ENCODE measurements at places on chromosomes 2 and 18.

DNA sequence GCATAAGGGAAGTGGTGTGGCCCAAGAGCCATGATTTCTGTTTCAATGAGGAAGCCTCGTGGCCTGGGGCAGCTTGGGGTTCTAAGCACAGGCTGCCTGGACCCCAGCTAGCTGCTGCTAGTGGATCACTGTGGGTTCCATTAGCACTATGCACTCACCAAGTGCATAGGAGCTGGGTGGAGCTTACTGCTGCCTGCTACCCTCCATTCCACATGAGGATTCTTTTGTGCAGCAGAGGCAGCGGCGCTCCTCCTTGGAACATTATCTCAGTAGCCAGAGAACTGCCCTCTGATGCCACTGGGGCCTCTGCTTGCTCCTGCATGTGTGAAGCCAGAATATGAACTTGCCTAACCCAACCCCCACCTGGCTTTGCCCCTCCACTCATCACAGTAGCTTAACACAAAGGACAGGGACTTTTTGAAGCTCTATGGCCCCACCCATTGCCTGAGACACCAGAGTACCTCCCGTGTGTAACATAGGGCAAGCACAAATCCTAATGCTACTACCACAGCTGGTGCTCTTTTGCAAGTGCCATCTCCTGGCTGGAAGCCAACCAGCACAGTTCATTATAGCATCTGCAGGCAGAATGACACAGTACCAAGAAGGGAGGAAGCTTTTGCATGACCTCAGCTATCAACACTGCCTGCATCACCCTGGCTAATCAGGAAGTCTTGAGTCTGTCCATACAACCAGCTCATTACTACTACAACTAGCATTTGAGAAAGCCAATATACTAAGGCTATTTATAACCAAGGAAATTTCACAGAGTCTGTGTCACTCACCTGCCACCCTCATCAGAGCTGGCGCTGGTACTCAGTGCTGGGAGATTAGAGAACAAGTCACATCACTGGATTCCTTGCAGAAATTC, 297.0 kb upstream of the GULP1 start:
- no peak for DNase-seq

DNA sequence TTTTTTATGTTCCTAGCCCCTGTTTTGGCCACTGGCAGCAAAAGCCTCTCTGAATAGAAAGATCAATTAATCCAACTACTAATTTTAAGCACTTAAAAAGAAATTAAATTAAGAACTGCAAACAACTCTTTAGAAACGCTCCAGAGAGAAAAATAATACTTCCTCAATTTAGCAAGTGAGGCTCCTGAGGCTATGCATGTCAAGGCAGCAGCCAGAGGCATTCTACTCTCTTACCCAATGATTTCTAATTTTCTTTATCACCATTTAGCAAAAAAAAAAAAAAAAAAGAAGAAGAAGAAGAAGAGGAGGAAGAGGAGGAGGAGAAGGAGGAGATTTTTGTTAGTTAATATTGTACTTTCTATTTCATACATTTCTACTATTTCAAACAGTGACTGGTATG, 68.5 kb downstream of the TMEM237 start:
- DNase-seq = no peak

GRCh38 chr2:215531284-215531683, 95.4 kb upstream of the FN1 start:
- DNase-seq = no peak

GRCh38 chr2:68044099-68044498, 18.7 kb downstream of the C1D start:
- DNase-seq = no peak

Data from activated B cell treated with CpG ODN at 0.5 μM for 24 hours (primary cell).